Stimulated activated CD8-positive, alpha-beta memory T cell treated with anti-CD3 and anti-CD28 coated beads, Interleukin-4, amount 100 ng/mL, for 1 hour (primary cell): ENCODE measurements at places on chromosomes 16 and 17.

- DNase-seq: peak; percentile 31
Observed at GRCh38 chr17:50816771-50817751, 18.3 kb upstream of the WFIKKN2 start.

DNA sequence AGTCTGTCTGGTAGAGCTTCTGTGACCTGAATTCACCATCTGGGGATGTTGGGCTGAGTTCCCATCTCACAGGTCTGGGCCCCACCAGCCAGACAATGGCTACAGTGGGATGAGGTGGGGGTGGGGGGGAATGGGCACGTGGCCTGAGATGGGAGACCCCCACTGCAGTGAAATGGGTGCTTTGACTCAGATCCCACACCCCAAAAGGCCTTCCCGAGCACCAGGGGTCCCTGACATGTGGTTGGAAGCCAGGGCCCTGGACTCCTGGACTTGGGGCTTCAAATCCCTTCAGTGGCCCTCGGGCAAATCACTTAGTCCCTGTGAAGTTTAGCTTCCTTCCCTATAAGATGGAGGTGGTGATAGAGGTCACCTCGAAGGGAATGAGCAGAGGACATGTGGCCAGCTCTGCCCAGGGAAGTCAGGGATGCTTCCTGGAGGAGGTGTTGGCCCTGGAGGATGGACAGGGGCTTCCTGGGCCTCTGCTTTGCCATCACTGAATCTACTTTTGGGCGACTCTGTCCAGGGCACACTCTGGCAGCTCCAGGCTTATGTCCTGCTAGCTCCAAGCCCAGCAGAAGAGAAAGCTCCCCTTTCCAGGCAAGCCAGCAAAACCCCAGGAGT, 218.1 kb downstream of the KATNIP start:
- DNase-seq: no peak

DNA sequence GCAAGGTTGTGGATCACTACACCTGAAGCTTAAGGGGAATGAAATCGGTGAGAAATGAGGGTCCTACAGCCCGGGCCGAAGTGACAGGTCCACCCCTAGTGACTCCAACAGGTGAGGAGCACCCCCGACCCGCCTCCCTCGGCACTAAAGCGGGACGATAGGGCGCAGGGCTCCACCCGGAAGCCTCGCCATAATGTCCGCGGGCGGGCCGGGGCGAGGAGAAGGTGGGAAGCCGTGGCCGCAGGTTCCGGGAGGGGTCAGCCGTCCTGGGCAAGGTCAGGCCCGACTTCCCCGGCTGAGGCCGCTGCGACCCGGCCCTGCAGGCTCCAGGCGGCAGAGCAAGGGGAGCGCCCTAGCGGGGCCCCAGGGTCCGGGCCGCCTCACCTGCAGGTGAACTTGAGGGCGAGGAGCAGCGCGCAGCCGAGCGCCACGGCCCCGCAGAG, 543 bp downstream of the TXNDC11 start:
- DNase-seq: peak; percentile 4

DNA sequence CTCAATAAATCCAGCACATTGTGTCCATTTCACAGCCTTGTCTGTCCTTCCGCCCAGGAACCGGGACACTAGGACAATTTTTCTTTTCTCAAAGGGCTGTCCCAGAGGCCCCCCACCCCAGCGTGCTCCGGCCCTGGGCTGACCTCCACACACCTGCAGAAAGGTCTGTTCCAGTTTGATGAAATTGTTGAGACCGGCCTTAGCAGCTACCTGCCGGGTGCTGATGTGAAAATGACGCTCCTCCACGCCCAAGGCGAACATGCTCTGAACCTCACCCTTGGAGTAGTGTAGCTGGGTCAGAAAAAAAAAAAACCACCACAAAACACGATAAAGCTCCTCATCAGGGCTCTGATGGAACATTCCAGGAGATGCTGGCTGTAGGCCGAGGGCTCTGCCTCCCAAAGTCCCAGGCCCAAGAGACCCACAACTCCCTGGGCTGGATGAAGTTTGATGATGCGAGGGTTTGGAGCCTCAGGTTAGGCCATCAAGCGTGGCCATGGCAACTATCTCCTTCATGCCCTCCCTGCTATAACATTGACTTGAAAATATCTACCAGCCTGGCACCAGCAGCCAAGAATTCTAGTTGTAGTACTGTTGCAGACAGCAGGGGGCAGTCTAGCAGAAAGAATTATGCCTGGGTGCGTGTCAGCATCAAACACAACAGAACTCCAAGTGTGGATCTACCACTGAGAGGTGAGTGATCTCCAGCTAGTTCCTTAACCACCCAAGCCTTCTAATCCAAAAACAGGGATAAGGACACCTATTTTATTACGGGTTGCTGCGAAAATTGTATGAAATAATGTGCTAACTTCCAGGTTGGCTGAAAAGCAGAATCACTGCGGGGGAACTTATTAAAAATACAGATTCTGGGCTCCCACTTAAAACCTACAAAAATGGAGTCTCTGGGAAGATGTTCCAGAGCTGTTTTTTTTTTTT, 62.1 kb downstream of the RMI2 start:
- DNase-seq: peak; percentile 25

DNA sequence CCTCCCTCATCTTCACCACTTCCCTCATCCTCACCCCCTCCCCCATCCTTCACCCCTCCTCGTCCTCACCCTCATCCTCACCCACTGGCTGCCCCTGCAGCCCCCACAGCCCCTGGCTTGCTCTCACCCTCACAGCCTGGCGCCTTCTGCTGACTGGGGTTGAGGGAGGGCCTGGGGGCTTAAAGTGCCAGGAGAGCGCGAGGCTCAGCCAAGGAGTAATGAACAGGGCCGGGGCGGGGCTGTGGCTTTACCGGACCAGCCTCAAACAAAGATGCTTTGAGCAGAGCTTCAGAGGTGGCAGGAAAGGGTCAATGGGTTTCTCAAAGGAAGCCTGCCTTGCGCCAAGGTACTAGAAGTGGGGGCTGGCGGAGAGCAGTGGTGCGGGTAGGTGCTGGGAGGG, at the start of gene PRSS33:
Gene PRSS33, minus strand, starts transcription at position 155 of the 400 bp plus-strand sequence. CDS start 1,013 bp downstream, outside the sequence.
- DNase-seq: no peak
